Adipocyte (in vitro differentiated cells): ENCODE measurements at places on chromosomes 4 and X.

- peak; percentile 24 for DNase-seq
Measured at GRCh38 chrX:105117621-105118020, 102.9 kb downstream of the TEX13A start.

DNA sequence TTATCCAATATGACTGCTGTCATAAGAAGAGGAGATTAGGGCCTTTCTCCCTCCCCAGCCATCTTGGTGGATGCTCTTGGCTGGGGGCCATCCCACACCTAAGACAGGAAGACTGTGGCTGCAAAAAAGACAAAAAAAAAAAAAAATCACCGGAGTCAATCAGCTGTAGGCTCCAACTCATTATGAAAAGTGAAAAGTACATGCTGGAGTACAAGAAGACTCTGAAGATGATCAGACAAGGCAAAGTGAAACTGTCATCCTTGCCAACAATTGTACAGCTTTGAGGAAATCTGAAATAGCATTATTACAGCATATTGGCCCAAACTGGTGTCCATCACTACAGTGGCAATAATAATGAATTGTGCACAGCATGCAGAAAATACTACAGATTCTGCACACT, 5.2 kb downstream of the EGFL6 start:
- DNase-seq: no peak

- no peak for DNase-seq
Measured at GRCh38 chrX:71603618-71604017, 14.7 kb downstream of the CXCR3 start.

GRCh38 chr4:60948008-60948407, 252.1 kb upstream of the ADGRL3 start:
- peak; percentile 9 for DNase-seq

DNA sequence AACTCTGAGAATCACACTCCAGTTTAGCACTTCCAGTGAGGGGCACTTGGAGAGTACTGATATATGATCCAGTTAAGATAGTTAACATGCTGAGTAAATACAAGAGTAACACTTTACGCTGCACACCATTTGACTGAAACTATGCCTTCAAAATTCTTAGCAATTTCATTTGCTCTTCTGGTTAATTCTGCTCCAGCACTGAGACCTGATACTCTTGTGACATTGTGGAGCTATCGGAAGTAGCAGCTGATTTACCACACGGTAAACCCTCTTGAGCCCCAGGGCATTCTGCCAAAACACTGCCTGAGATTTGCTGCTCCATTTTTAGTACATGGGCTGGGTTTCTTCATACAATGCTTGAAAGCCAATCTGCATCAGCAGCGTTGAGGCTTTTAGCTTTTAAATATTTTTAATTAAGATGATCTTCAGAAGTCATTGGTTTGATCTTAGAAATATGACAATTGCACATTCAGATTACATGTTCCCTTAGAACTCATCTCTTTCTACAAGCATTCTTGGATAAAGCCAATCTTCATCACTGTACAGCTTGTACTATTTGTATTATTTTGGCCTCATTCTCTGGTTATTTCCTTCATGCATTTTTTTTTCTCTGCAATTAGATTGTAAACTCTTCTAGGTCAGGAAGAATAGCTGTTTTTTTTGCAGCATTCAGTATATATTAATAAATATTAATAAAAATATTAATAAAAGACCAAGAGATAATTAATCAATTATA, 67.8 kb upstream of the ETNPPL start:
- DNase-seq: no peak

DNA sequence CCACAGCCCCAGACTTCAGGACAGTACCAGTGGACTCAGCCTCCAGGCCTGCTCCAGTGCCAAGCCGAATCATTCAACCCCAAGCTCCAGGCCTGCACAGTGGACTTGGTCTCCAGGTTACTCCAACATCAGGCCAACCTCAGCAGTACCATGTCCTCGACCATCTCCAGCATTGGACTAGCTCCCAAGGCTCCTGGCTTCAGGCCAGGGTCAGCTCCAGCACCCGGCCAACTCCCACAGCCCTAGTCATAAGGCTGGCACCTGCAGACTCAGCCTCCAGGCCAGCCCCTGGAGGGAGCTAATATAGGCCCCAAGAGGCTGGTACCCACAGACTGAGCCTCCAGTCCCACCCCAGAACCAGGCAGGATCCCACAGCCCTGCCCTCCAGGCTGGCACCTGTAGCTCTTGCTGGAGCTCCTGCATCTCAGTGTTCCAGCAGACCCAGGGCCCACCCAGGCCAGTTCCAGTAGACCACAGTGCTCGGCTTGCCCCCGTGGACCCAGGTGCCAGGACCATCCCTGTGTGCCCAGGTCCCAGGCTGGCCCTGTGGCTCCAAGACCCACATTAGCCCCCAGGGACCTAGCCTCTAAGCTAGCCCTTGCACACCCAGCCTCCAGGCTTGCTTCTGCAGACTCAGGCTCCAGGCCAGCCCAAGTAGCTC, 25.6 kb downstream of the ZMAT1 start:
- no peak for DNase-seq

- DNase-seq: peak; percentile 51
Measured at GRCh38 chr4:30821859-30822612, 101.9 kb downstream of the PCDH7 start.

GRCh38 chr4:155134136-155134535, 74.3 kb upstream of the NPY2R start:
- no peak for DNase-seq

DNA sequence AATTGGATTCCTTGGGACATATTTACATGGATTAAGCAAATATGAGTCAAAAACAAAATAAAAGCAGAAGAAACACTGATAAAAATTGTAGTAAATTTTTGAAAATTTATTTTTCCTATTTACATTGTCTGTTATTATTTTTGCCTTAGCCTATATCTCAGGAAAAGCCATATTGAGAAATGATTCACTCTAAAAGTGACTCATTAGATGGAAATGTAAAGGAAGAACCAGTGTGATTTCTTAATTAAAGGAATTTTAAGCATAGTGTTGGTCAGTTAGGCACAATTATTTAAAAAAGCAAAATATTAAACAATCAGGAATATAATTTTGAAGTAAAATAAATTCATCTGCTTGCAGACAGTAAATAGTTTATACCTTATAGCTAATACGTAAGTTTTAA, 167.4 kb upstream of the NAP1L5 start:
- peak; percentile 32 for DNase-seq

GRCh38 chr4:104869831-104870230, 276.8 kb upstream of the TET2 start:
- DNase-seq: no peak

- DNase-seq: peak; percentile 8
Measured at GRCh38 chrX:47751670-47752069, 85.0 kb upstream of the ZNF81 start.

DNA sequence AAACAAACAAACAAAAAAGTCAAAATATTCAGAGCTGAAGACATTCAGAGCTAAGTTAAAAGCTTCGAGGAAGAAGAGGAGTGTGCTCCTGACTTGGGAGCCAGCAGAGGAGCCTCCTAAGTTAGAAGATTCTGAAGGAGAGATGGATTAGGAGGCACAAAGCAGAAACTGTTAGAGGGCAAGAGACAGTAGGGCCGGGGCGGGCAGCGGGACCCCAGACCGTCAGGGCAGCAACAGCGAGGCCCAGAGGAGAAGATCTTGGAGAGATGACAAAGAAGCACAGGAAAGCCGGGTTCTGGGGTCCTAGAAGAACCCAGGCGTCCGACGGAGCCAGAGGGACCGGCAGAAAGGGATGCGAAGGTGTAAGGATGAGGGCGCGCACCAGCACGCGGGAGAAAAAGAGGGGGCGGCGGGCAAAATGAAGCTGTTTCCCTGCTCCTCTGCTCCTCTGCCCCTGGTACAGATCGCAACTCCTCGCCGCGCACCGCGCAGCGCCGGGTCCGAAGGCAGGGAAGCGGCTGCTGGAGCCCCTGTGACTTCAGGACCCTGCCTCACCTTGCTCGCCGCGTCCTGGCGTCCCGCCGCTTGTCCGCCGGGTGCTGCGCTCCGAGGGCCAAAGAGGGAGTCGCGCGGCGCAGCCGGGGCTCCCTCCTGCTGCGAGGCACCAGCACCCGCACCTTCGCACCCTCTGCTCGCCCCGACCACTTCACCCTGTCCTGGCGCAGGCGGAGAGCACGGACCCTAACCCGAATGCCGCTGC, 477 bp downstream of the KLHL13 start:
- DNase-seq: peak; percentile 17
